ENCODE measurements at places on chromosomes 2 and 18.

DNA sequence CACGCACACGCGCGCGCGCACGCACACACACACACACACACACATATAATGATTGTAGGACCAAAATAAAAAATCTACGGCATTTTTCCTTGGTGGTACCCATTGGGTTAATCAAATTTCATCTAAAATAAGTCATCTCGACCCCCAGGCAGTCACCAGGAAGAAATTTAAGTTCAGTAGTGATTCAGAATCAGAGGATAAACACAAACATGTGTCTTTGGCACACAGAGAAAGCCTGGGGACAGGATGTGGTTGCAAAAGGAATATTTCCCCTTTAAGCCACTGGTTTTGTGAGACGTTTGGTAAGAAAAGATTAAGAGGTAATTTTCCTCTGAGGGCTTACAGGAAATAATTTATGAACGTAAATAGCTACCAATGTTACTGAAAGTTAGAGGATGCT, 171.6 kb upstream of the PIEZO2 start:
- peak; percentile 73 for DNase-seq

GRCh38 chr2:198059800-198060199, 255.4 kb downstream of the PLCL1 start:
- no peak for DNase-seq

DNA sequence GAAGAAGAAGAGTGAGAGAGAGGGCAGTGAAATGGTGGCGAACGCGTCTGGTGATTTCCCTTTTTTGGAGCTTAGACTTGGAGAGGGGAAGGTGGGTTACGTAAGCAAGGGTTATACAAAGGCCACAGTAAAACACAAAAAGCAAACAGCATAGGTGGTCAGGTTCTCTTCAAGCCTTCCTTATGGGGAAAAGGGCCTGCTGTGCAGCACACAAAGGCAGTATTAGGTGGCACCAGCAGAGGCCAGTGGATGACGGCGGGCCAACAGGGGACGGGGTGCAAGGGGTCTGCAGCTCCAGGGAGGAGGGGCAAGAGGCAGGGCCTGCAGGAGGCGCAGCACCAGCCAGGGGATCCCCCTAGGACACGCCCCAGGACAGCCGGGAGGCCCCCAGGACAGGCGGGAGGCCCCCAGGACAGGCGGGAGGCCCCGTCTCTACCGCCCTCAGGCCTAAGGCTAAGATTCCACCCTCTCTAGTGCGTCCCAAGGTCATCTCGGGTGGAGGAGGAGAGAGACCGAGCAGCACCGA, 32.6 kb upstream of the NPC1 start:
- peak; percentile 26 for DNase-seq

DNA sequence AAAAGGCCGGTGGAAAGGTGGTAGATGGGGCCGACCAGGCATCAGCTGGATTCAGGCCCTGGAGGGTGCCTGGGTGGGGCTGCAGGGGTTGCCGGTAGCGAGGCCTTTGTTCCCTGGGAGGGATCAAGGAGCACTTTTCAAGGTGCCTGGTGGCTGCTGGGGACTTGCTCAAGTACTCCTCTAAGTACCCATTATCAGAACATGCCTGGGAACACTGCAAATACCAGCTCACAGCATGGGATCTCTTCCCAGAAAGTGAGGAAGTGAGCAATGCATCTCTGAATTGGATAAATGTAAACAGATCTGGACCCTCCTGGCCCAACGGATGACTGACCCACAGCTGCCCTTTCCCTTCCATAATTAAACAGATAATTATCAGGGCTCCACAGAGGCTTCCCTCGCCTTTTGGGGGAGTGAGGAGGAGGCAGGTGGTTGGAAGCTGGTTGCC, 210.5 kb downstream of the SH3RF3 start:
- DNase-seq, result peak; percentile 79

GRCh38 chr2:112832841-112833638, 3.5 kb downstream of the IL1B start:
- no peak for DNase-seq

DNA sequence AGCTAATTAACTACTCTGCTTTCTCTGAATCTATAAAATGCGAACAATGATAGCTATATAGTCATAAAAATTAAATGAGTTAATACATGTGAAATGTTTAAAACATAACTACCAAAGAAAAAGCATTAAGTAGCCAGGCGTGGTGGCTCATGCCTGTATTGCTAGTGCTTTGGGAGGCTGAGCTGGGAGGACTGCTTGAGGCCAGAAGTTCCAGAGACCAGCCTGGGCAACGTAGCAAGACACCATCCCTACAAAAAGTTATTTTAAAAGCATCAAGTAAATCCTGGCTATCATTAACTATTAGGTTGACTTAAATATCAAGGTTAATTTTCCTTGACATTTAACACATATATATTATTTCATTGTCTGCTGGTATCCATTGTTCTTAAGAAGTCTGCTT, 152.4 kb downstream of the NBAS start:
- DNase-seq, result no peak

- peak; percentile 93 for DNase-seq
Observed at GRCh38 chr18:49052891-49053644, 102.3 kb upstream of the SMAD7 start.

DNA sequence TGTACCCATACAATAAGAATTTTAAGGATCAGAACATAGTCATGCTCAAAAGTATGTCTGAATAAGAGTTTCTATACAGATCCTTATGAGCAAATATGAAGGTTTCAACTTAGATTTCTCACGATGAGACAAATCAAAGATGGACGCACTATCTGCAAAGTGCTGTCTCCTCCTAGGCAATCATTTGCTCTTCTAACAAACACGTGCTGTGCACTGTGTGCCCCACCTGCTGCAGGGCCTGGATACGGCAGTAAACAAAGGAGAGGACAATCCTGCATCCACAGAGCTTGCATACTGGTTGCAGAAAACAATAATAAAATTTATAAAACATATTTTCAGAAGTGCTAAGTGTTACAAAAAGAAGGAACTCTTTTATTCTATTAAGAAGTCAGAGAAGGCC, 39.9 kb upstream of the KIDINS220 start:
- no peak for DNase-seq

GRCh38 chr2:9842487-9843228, 616 bp upstream of the TAF1B start:
- DNase-seq, result no peak

DNA sequence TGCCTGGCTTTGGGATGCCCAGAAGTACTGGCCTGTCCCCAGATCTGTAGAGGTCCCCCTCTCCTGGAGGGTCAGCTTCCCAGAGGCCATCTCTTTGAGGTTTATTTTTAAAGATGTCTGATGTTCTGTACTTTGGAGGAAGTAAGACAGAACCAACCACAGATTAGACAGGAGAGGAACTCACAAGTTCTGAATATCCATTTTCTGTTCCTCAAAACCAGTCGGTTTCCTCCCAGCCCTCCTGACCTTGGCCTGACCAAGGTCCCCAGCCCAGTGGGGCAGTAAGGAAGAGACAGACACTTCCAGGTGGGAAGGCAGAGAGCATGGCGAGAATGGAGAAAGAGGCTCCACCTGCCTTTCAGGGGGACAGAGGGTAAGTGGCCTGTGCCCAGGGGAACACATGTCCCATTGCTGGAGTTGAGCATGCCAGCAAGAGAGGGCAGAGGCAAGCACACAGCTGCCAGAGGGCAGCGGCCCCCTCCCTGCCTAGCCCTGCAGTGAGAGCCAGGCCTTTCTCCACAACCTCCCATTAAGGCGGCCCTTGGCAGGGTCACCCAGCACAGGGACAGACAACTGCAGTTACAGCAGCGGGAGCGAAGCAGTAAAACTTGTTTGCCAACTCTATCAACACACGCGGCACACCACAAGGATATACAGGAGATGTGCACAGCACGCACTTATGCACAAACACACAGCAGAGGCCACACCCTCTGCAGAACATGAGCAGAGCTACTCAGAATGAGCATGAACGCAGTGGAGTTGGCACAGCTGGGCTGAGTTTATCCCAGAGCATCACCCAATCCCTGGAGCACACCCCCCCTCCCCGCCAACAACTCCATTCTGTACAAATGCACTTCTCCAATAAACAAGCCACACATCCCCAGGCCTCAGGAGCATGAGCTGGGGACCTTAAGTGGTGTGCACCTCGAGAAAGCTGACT, 18.5 kb upstream of the SEMA4C start:
- DNase-seq, result no peak

- no peak for DNase-seq
Observed at GRCh38 chr2:86512034-86512433, 51.2 kb downstream of the CHMP3 start.

DNA sequence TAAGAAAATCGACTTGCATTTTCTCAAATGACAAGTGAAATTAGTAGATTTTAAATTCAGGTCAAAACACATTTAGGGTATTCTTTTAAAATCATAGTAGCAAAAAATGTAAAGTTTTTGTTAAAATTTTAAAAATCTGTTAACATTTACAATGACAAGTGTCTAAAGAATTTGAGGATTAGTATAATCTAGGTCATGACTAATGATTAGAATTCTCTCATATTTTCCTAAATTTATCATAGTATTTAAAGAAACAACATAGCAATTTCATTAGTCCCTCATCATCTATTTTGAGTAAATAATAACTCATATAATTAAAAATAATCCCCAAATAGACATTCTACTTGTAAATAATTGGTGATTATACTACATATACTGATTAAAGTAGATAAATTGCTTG, 23.6 kb downstream of the THUMPD2 start:
- DNase-seq, result no peak

DNA sequence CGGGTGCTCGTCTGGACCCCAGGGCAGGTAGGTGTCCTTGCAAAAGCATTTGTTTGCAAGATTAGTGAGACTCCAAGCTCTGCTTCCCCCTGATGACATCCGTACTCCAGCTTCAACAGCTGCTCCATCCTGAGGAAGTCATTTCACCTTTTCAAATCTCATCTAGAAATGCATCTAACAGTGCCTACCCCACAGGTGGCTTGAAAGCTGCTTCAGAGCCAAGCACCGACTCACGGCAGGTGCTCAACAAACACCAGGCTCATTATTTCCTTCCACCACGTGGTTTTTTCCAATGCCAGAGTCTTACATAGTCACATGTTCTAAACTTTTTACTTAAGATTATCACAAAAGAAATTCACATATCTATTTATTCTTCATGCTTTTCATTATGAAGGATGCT, 31.9 kb downstream of the CNGA3 start:
- DNase-seq, result no peak

- peak; percentile 60 for DNase-seq
Observed at GRCh38 chr18:63979409-63979920, 9.6 kb downstream of the SERPINB8 start.

GRCh38 chr2:75788154-75788553, 77.4 kb upstream of the GCFC2 start:
- no peak for DNase-seq

DNA sequence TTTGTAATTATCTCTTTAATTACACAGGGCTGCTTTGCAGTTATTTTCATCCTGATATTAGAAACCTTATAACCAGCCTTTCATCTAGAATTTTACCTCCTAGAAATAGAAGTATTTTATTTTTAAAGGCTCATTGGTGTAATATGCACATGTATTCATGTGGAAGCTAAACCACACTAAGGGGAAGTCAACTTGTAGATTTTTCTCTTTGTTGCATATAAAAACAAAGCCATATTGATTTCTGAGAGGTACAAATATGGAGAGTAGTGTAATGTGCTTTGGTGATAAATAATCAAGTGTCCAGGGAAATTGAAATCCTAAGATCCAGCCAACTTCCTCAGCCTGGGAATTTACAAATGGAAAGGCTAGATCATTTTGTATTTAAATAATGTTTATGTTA, 301.2 kb downstream of the LRATD1 start:
- DNase-seq, result no peak

- DNase-seq, result peak; percentile 92
Observed at GRCh38 chr2:224518806-224519580, 66.2 kb downstream of the CUL3 start.

- DNase-seq, result peak; percentile 2
Observed at GRCh38 chr18:37612524-37613252, 47.1 kb upstream of the CELF4 start.

- DNase-seq, result peak; percentile 27
Observed at GRCh38 chr18:66560094-66560493, 43.8 kb downstream of the CDH19 start.

GRCh38 chr2:138028538-138028937, 64.3 kb downstream of the HNMT start:
- no peak for DNase-seq

- DNase-seq, result no peak
Observed at GRCh38 chr18:70235478-70235877, 30.0 kb upstream of the RTTN start.

GRCh38 chr2:230335864-230336506, 9.0 kb downstream of the SP140L start:
- no peak for DNase-seq

DNA sequence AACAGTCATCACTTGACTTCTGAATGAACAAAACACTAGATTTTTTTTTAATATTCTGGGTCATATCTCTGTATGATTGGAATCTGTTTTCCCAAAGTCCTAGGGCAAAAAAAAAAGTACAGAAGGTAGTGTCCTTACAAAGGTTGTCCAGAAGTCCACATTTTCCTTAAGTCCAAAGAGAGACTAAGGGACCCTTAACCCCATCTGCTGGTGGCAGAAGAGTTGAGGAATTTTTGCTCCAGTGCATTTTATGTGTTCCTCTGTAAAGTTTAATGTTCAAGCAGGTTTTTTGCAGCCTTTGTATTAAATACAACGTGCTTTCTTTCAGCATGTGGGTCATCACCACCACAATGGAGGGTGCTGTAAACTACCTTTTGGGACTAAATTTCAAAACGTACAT, 215.9 kb downstream of the SP3 start:
- DNase-seq, result peak; percentile 19

- DNase-seq, result no peak
Observed at GRCh38 chr2:120715941-120716340, 19.7 kb upstream of the GLI2 start.

DNA sequence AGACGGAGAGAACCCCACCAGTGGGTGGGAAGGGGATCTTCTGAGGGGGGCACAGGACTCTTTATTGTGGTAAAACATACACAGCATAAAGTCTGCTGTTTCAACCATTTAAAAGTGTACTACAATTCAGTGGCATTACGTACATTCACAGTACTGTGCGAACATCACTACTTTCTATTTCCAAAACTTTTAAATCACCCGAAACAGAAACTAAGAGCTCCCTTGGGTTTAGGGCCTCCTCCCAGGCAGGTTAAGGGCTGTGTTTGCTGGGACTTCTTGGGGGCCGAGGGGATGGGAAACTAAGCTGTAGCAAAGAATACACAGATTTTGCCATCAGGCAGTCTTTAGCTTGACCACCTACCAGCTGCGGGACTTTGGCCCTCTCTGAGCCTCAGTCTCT, 242.0 kb downstream of the HAUS1 start:
- no peak for DNase-seq

GRCh38 chr2:45605116-45605515, 6.0 kb downstream of the SRBD1 start:
- DNase-seq, result no peak

- DNase-seq, result no peak
Observed at GRCh38 chr2:2572393-2573204, 241.5 kb upstream of the MYT1L start.

- DNase-seq, result no peak
Observed at GRCh38 chr2:240157147-240157470, 16.7 kb upstream of the OTOS start.

Data from iris pigment epithelial cell (primary cell).